ENCODE measurements at places on chromosomes 1 and 21. TPM values are rescaled to one million over a fixed set of nuclear protein-coding genes. Genes with fewer than 3 reads are reported as not detected.

GRCh38 chr1:114105421-114105979 lies 48.2 kb downstream of the SYT6 start:
- no peak for DNase-seq

- no peak for DNase-seq
Observed at GRCh38 chr1:9213956-9214355, 20.6 kb upstream of the H6PD start.

Gene GBP4
- under 0.01 TPM for total RNA-seq

Gene DIPK1A
- total RNA-seq, result 8.7 TPM
